HFFc6 (cell line): ENCODE measurements at places on chromosomes 1 and 21. TPM values are rescaled to one million over a fixed set of nuclear protein-coding genes. Genes with fewer than 3 reads are reported as not detected.

- H3K4me3 ChIP-seq = no peak overlapping the region
- no peak for DNase-seq
- peaks cover 10% of the 10 kb centered on the region for H3K4me1 ChIP-seq
These were observed 3.7 kb upstream of the BGLAP start for GRCh38 chr1:156238248-156238647.

- peak overlapping the region; percentile 6 for H3K27ac ChIP-seq
- H3K4me1 ChIP-seq = peaks cover 15% of the 10 kb centered on the region
- H3K4me3 ChIP-seq = no peak overlapping the region
- H3K36me3 ChIP-seq = 0 out of 2 replicates have a peak, but pooled peaks cover 5% of the 10 kb centered on the region
- peak; percentile 29 for DNase-seq
- peaks cover 19% of the 10 kb centered on the region for H3K27me3 ChIP-seq
These were observed 144.3 kb upstream of the C1orf21 start for GRCh38 chr1:184242507-184242943.

GRCh38 chr1:178311164-178311563 is 185.6 kb downstream of the CLEC20A start:
- peak overlapping the region; percentile 93 for H3K27ac ChIP-seq
- peaks cover 30% of the 10 kb centered on the region for H3K4me1 ChIP-seq
- H3K36me3 ChIP-seq = no peaks in the 10 kb centered on the region
- H3K4me3 ChIP-seq = peak overlapping the region; percentile 62
- H3K27me3 ChIP-seq = no peaks in the 10 kb centered on the region

DNA sequence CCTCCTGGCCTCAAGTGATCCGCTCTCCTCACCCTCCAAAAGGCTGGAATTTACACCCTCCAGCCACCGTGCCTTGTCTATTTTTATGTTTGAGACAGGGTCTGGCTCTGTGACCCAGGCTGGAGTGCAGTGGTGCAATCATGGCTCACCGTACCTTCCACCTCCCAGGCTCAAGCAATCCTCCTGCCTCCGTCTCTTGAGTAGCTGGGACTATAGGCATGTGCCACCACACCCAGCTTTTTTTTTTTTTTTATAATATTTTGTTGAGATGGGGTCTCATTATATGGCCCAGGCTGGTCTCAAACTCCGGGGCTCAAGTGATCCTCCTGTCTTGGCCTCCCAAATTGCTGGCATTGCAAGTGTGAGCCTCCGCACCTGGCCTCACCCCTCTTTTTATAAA is 38.8 kb downstream of the TRPM2 start:
- no peak for DNase-seq
- H3K27ac ChIP-seq = no peak overlapping the region
- H3K27me3 ChIP-seq = peaks cover 6% of the 10 kb centered on the region; the same call in 1 of the 2 replicates
- no peaks in the 10 kb centered on the region for H3K4me1 ChIP-seq
- no peak overlapping the region for H3K4me3 ChIP-seq
- no peaks in the 10 kb centered on the region for H3K36me3 ChIP-seq

DNA sequence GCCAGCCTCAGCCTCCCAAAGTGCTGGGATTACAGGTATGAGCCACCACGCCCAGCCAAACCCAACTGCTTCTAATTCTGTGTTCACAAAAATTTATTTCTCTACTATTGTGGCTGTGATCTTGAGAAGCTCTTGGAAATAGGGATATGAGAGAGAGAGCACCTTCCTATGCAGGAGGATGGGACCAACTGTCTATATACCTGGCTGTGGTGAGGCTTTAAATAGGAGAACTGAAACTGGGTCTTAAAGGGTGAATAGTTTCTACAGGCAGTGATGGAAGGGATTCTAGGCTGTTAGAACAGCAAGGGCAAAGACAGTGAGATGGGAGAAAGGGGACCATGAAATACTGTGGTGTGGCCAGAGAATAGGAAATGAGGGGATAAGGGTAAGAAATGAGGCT is 8.3 kb upstream of the PTCH2 start:
- no peaks in the 10 kb centered on the region for H3K27me3 ChIP-seq
- H3K4me3 ChIP-seq = no peak overlapping the region
- no peak overlapping the region for H3K27ac ChIP-seq
- peaks cover 28% of the 10 kb centered on the region for H3K36me3 ChIP-seq
- H3K4me1 ChIP-seq = peaks cover 7% of the 10 kb centered on the region
- no peak for DNase-seq

GRCh38 chr1:99691175-99691574 is 45.3 kb downstream of the PALMD start:
- H3K27me3 ChIP-seq = peaks cover 9% of the 10 kb centered on the region
- no peak overlapping the region for H3K27ac ChIP-seq
- no peak overlapping the region for H3K4me3 ChIP-seq
- no peaks in the 10 kb centered on the region for H3K4me1 ChIP-seq

DNA sequence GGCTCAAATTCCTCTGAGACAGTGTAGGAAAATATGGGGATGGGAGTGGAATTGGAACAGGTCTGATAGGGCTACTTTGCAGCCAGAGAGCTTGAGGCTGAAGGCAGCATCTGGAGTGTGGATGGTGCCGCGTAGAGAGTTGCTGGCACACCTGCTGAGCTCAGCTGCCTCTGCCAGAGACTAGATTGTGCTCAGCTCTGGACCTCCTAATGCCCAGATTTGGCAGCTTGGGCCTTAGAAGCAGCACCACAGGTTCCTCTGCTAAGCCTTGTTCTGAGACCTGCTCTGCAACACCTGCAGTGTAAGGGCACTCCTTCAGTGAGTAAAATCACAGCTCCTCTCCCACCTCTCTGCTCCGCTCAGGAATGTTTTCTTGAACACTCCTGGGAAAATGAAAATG is 23.3 kb downstream of the ACOT11 start:
- DNase-seq = no peak
- no peak overlapping the region for H3K27ac ChIP-seq
- H3K4me1 ChIP-seq = peaks cover 39% of the 10 kb centered on the region
- no peaks in the 10 kb centered on the region for H3K36me3 ChIP-seq
- H3K27me3 ChIP-seq = peaks cover 4% of the 10 kb centered on the region
- H3K4me3 ChIP-seq = no peak overlapping the region

- no peak overlapping the region for H3K27ac ChIP-seq
- peaks cover under 1% of the 10 kb centered on the region; the same call in 1 of the 2 replicates for H3K4me1 ChIP-seq
- peaks cover 2% of the 10 kb centered on the region for H3K27me3 ChIP-seq
- no peak for DNase-seq
- H3K4me3 ChIP-seq = no peak overlapping the region
These were observed 8.9 kb downstream of the COL9A2 start for GRCh38 chr1:40308036-40308727.

DNA sequence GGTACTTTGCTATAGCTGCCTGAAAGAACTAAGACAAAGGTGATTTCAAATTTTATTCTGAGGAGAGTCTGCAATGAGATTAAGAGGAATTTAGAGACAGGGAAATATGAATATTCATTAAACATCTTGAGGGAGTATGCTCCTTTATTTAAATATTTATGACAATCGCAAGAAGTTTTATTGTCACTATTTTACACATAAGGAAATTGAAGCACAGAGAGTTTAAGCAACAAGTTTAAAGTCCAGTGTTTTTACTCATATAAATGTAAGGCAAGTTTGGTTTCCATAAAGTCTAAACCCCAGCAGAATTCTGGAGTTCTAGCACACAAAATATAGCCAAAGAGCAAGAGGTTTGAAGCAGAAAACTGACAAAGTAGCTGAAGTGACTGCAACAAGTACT is 49.3 kb upstream of the SAMSN1 start:
- no peaks in the 10 kb centered on the region for H3K4me1 ChIP-seq
- H3K27ac ChIP-seq = no peak overlapping the region
- no peak for DNase-seq

- no peak overlapping the region for H3K27ac ChIP-seq
- H3K4me1 ChIP-seq = no peaks in the 10 kb centered on the region
- H3K27me3 ChIP-seq = no peaks in the 10 kb centered on the region
- H3K4me3 ChIP-seq = no peak overlapping the region
- no peak for DNase-seq
These were observed 269.3 kb upstream of the NFIA start for GRCh38 chr1:60813071-60813470.

DNA sequence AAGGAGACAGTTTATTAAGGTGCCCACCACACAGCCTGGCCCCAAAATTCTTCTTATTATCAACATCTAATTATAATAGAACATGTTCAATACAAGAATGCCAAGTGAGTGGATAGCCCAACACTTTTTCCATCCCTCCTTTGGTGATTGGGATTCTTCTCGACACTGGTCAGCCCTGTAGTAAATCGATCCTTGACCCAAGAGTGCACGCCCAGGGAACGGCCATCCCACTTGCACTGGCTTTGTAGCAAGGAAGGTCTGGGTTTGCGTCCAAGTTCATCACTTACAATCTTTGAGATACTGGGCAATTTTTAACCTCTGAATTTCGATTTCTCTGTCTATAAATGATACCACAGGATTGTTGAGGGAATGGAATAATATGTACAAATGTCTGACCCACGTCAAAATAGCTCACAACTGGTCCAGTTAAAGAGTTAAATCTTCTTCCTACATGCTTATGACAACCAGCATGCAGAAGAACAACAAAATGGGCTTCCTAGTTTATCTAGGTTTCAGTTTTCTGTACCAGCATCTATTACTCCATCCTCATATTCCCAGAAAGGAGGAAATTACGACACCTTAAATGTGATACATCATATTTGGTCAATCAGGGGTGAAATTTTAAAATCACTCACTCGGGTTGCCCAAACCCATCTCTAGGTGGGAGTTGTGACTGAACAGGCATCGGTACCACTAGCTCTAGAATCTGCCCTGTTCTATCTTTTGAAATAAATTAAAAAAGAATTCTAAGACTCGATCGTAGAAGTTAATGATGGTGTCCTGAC is 161.8 kb downstream of the CLIC6 start:
- H3K4me1 ChIP-seq = peaks cover 23% of the 10 kb centered on the region
- no peak for DNase-seq
- peaks cover 57% of the 10 kb centered on the region for H3K36me3 ChIP-seq
- H3K4me3 ChIP-seq = no peak overlapping the region

GRCh38 chr1:214933375-214933774 is 149.2 kb upstream of the KCNK2 start:
- H3K4me3 ChIP-seq = no peak overlapping the region
- H3K36me3 ChIP-seq = no peaks in the 10 kb centered on the region; the same call in 1 of the 2 replicates
- H3K4me1 ChIP-seq = peaks cover 34% of the 10 kb centered on the region

- peaks cover 8% of the 10 kb centered on the region; the same call in 1 of the 2 replicates for H3K36me3 ChIP-seq
- no peak for DNase-seq
- H3K27me3 ChIP-seq = no peaks in the 10 kb centered on the region; the same call in 1 of the 2 replicates
- no peak overlapping the region for H3K4me3 ChIP-seq
- H3K4me1 ChIP-seq = no peaks in the 10 kb centered on the region
These were observed 33.8 kb downstream of the USP48 start for GRCh38 chr1:21749109-21749508.

- H3K27me3 ChIP-seq = no peaks in the 10 kb centered on the region; the same call in 1 of the 2 replicates
- no peak overlapping the region for H3K4me3 ChIP-seq
- peaks cover 12% of the 10 kb centered on the region for H3K36me3 ChIP-seq
These were observed 13.3 kb downstream of the CELA2B start for GRCh38 chr1:15489052-15489736.

DNA sequence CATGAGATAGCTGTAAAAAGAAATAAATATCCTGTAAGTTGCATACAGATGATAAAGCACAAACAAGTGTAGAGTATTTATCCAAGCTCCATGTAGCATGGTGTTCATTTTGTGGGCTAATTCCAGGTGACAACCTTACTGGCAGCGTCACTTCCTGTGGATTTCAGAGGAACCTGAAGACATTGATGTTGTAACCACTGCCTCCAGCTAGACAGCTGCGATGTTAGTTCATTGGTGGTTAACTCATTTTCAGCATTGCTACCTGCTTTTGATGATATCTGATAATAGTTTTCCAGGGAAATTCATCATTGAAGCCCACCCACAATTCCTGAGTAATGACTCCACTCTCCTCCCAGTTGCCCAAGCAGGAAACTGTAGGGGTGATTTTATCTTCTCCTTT is 3.0 kb downstream of the HSD3B1 start:
- H3K27me3 ChIP-seq = peaks cover 22% of the 10 kb centered on the region
- no peak for DNase-seq
- no peak overlapping the region for H3K27ac ChIP-seq
- no peaks in the 10 kb centered on the region for H3K36me3 ChIP-seq
- H3K4me1 ChIP-seq = peaks cover 5% of the 10 kb centered on the region; the same call in 1 of the 2 replicates

DNA sequence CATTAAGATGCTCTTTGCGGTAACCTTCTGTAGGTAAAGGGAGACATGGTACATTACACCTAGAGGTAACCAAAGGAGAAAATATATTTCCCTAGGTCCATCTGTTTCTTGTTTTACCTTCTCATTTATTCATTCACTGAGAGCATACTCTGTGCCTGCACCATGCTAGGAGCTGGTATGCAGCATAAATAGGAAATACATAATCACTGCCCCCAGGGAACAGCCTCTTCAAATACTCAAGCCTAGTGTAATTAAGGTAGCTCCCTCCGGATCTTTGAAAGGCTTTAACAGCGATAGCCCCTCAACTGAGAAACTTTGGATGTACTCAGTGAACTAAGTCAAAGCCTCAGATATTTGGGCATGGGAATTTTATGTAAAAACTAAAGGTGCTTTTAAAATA is 123.6 kb downstream of the GABPA start:
- H3K36me3 ChIP-seq = no peaks in the 10 kb centered on the region
- peaks cover 6% of the 10 kb centered on the region; the same call in 1 of the 2 replicates for H3K27me3 ChIP-seq

GRCh38 chr1:169722779-169723178 is 11.1 kb downstream of the SELE start:
- DNase-seq = no peak
- no peak overlapping the region for H3K4me3 ChIP-seq
- H3K36me3 ChIP-seq = no peaks in the 10 kb centered on the region
- H3K4me1 ChIP-seq = no peaks in the 10 kb centered on the region

GRCh38 chr1:232059726-232060374 is 433.3 kb downstream of the DISC1 start:
- H3K27me3 ChIP-seq = no peaks in the 10 kb centered on the region; the same call in 1 of the 2 replicates
- no peak for DNase-seq
- H3K4me3 ChIP-seq = no peak overlapping the region

DNA sequence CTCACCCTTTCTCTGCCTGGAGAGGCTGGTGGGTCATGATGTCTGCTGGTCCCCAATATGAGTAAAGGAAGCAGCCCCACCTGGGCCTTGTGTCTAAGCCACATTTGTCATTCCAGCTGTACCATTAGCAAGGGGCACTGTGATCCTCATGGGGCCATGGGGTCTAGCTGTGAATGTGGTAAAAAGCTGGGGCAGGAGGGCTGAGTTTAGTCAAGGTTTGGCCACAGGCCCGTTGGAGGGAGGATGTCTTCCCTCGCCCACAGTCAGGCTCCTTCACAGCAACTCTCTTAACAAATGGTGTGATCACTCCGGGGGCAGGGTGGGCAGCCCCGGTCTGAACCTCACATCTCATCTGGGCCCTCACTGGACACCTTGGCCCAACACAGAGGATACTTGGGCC is 115.4 kb downstream of the DMRTB1 start:
- H3K36me3 ChIP-seq = peaks cover 4% of the 10 kb centered on the region; the same call in 1 of the 2 replicates
- no peak overlapping the region for H3K4me3 ChIP-seq
- H3K27me3 ChIP-seq = peaks cover 11% of the 10 kb centered on the region
- no peak for DNase-seq
- no peak overlapping the region for H3K27ac ChIP-seq

The FCRL1 gene
- not detected in 3 replicates for total RNA-seq

The ATG4C gene
- 10.4 to 11.9 TPM (median 10.4 TPM) in 3 replicates for total RNA-seq

The MX2 gene
- total RNA-seq = 0.05 to 0.36 TPM (median 0.24 TPM) in 3 replicates

The B3GALT5 gene
- 0.24 to 0.84 TPM (median 0.46 TPM) in 3 replicates for total RNA-seq

The TSPAN2 gene
- total RNA-seq = 4.9 to 6.7 TPM (median 5.1 TPM) in 3 replicates

The KRTCAP2 gene
- 284 to 296 TPM (median 291 TPM) in 3 replicates for total RNA-seq

The FAM151A gene
- not detected in 3 replicates for total RNA-seq

The CR1L gene
- total RNA-seq = not detected in 3 replicates

The XPR1 gene
- 29.2 to 44.7 TPM (median 31.4 TPM) in 3 replicates for total RNA-seq

The RPE65 gene
- total RNA-seq = not detected in 3 replicates
